ENCODE measurements at places on chromosomes 11 and 22.

DNA sequence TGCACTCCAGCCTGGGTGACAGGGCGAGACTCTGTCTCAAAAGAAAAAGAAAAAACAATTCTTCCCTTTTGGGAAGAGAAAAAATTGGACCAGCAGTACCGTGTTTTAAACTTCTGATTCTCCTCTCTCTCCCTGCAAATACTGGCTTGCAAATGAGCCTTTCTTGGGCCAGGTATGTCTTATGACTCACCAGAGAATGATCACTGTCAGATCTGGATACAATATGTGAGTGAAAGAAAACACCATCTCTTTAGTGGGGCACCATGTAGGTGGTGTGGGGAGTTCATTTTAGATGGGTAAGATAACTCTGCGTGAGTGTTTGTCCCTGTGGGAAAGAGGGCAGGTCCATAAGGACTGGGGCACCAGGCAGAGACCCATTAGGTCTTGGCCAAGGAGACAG lies 2.4 kb upstream of the SCGB2A2 start:
- DNase-seq: no peak

GRCh38 chr11:77611921-77612320 lies 22.2 kb downstream of the AQP11 start:
- DNase-seq: no peak

DNA sequence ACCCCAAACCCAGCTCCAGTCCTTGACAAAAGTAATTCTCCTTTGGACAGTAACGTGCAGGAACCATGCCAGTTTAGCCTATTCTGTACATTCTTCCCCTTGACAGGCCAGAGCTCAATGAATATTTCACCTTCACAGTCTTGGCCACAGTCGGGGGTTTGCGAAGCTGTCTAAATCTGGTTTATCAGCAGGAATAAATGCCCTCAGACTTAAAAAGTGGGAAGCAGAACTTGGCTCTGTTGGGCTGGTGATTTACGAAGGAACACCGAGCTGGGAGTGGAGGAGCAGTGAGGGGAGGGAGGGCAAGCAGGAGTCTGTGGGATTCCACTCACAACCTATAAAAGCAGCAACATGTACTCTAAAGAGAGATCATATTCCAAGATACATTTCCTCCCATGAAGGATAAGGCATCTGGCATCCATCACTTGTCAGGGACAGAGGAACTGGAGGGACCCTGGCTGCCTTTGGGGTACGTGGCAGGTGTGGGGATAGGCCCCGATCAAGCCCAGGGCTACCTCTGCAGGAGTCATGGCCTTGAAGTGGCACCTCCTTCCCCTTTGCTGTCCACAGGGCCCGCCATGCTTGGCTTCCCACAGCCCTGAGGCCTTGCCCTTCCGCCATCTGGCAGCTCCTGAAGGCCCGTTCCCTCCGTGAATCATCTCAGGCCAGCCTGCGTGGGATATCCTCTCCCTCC lies 154.3 kb downstream of the ADAMTS15 start:
- DNase-seq: no peak

DNA sequence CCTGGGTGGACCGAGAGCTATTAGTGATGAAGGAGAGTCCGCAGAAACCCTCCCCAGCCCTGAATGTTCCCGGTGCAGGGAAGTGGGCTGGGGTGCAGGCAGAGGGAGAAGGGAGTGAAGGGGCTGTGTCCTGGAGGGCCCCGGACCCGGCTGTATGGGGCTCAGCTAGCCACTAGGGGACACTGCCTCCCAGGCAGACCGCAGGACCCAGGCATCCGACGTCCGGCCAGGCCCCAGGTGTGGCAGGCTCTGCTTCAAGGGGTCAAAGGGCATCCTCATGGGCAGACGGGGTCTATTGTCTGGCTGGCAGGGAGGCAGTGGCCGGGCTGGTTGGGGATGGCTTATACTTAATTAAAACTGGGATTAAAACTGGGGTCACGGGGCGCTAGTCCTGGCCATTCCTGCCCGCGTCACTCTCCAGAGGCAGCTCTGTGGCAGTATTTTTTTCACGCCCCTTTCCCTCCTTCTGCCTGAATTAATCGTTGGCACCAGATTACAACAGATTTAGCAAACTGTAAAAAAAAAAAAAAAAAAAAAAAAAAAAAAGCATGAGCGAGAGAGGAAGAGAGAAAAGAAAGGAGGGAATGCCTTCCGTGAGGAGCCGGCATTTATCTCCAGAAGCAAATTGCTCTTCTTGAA lies 5.1 kb downstream of the FLRT1 start:
- no peak for DNase-seq

GRCh38 chr11:9313648-9314290 lies 624 bp downstream of the TMEM41B start:
- DNase-seq: peak; percentile 9

DNA sequence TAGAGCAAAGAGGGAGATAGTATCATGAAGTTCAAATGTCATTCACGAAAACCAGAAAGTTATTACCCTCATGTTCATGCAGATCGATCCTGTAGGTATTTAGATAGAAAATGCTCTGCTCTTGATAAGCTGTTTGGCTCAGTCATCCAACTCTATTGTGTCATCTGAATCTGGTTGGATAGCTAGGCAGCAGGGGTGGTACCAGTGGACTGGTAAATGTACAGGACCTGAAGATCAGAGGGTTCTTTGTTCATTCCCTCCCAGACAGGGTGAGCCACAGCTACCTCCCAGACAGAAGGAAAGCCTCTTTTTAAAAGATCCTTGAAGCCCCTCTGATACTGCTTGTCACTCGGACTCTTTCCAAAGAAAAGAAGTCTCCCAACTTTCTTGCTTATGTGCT lies 29.8 kb upstream of the DRD2 start:
- DNase-seq: no peak

DNA sequence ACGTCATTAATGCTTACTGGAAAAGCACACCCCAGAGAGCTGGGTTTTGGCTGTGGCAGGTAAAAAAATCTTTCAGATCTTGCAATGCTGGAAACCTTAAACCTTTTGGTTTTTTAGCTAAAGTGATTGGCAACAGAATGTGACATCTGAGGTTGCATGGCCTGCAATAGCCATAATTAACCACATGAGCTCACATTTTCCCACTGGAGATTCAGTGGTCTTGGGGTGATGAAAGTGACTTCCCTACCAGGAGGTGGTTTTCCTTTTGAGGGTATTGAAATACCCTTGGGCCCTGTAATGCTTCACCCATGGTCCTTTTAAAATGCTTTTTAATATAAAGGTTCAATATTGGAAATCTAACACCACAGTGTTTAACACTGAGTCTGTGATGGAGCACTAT lies 192.8 kb downstream of the WNT11 start:
- DNase-seq: no peak

GRCh38 chr11:32304521-32304920 lies 130.8 kb downstream of the WT1 start:
- no peak for DNase-seq
